ENCODE measurements at places on chromosomes 11 and 22.
A peak's percentile ranks its signal among the peaks of the same experiment; 100 is the strongest.

DNA sequence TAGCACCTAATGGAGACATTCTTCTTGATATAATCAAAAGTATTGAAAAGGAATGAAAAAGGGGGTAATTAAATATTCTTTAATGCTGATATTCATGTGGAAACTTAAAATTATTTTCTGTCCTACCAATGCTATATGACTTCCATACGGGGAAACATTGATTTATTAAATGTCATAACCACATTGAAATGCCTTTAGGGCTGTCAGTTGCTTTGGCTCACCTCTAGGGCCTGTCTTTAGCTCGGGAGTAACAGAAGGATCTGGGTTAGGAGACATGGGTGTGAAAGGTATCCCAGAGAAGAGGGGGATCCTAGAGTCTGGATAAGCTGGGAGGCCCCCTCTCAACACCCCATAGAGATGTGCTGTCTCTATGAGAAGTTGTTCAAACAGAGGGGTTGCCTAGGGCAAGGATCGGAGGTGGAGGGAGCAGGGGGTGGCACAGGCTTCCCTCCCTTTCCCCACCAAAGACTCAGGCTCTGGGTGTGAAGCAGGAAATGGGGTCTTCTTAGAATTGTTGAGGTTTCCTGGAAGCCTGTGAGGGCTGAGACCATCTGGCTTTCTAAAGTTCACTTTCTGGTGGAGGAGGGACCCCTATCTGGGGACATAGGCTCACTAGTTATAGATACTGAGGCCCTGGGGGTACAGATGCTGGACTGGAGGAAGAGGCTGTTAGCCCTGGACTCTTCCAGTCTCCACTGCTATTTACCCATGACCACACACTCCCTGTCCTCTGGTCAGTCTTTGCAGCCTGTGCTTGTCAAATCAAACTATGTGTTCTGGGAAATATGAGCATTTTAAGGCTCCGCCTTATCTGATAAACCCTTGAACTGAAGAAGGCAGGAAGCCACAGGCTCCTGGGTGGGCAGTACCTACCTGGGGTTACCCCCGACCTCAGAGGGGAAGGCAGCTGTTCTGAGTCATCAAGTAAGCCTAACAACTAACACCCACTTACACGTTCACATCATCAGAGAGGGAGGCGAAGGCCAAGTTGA is 55.8 kb upstream of the RRAS2 start:
- no peak for DNase-seq

DNA sequence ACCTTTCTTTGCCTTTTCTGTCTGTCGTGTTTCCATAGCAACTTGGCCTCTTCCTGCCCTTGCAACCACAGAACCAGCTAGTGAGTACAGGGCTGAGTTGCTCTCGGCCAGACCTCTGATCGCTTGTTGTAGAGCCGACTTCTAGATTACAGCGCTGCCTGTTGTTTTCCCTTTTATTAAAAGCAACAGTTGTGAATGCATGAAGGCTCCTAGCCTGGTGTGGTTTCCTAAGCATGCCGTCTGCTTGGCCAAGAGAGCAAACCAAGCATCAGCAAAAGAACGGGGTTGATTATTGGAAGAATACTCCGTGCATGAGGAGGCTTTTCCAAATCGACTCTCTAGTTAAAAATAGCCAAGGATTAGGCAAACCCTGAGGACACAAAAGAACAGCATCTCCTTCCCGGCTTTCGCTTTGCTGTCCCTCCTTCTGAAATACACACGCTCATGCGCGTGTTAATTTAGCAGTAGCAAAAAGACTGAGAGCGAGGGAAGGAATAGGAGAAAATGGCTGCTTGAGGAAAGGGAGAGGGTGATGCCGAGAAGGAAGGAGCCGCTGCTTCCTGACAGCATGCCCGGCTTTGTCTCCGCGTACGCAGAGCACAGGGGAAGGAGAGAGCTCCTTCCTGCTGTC is 71.5 kb upstream of the TTC12 start:
- DNase-seq, result peak; percentile 27

DNA sequence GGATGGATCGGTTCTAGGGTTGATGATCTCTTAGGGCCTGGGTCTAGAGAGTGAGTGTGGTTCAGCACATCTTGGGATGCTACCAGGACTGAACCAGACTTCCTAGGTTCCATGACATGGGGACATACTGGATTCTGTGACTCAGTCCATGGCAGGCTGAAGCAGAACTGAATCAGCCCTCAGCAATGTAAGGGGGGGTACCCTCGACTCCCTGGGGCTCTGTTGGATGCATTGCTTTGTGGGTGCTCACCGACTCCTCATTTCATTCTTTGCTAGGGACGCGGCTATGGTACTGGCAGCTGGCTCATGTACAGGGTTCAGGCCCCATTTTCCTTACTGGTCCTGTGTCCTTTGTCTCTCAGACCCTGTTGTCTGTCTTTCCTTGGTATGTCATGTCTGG is 733 bp upstream of the GRAMD1B start:
- DNase-seq, result no peak

GRCh38 chr22:24428751-24429410 is 1.5 kb downstream of the ADORA2A start:
- DNase-seq, result no peak

GRCh38 chr11:8108421-8108820 is 27.4 kb downstream of the TUB start:
- no peak for DNase-seq

DNA sequence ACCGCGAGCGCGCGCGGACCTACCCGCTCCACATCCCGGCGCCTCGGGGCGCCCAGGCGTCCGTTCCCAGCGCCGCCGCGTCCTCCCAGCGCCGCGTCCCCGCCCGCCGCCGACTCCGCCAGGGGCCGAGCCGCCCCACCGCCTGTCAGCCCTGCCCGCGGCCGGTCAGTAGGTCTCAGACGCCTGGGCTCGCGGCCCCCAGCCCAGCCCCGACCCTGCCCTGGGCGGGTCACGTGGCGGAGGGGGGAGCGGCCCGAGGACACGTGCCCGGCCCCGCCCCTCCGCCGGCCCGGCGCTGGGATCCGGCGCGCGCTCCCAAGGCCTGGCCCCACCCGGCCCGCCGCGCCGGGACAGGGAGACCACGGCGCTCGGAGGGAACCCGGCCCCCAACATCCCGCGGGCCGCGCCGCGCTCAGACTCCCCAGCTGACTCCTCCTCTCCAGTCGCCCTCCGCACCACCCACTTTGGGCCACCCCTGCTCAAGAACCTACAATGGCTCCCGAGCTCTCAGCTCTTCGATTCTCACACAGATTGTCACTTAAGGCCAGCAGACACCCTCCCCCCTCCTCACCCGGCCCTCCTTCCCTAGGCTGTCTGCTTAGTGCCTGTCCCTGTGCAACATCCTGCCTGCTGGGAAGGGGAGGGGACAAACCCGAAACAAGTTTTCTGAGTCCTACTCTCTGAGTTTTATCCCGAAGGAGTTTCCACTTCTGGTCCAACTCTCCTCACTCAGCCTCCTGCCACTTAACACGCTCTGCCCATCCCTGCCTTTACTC is at the start of gene RAB3IL1:
Gene RAB3IL1 (minus strand): TSS at position 233 of the 776 bp plus-strand sequence. CDS start 199 bp downstream, at position 34.
- no peak for DNase-seq

- no peak for DNase-seq
Measured at GRCh38 chr11:75969626-75970308, 154.8 kb downstream of the UVRAG start.

- peak; percentile 82 for DNase-seq
Measured at GRCh38 chr11:86519064-86519911, 144.6 kb downstream of the CCDC81 start.

GRCh38 chr11:11620173-11620920 is 1.5 kb downstream of the GALNT18 start:
- DNase-seq, result no peak

- DNase-seq, result no peak
Measured at GRCh38 chr11:19683141-19683805, 29.4 kb upstream of the NAV2 start.

DNA sequence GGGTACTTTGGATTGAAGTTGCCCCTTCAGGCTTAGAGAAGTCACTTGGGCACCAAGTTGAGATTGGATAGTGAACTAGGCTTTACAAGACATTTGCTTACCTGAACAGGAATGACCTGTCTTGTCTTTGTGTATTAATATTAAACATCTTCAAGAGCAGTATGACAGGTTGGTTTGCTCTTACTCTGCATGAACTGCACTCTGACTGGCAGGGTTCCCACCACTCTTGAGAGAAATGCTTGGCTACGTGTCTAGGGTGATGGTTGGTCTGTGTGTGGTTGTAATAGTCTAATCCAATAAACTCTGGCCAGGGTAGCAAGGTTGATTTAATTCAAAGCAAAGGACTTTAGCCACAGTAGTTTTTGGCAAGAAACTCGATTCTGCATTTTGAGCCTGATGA is 20.1 kb upstream of the SPTBN2 start:
- peak; percentile 40 for DNase-seq

DNA sequence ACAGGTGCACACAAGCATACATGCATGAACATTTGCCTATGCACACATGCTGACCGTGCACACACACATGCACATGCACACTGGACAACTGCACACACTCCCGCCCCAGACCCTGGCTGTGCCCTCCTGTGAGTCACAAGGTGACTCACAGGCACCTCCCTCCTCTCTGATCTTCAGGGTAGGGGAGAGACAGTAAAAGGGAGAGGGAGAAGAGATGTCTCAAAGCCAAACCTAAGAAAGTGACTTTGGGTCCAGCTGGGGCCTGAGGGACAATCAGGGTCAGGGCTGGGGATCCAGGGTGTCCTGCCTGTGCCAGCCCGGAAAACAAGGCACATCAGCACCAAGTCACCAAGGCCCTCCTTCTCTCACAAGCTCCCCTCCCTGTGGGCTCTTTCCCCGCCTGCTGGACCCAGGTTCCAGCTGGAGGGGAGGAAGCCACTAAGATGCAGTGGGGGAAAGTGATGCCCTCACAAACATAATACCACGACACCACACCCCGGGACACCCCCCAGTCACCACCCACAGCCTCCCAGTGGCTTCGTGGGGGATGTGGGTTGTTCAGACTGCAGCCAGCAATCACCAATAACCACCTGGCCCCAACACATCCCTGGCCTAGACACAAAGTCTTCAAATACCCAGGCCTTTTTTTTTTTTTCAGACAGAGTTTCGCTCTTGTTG is 39.3 kb downstream of the PDGFB start:
- DNase-seq, result no peak

GRCh38 chr22:44170470-44170869 is 10.3 kb upstream of the PARVG start:
- no peak for DNase-seq

All from retinal pigment epithelial cell (primary cell).